ENCODE measurements at places on chromosomes 11 and 22.

DNA sequence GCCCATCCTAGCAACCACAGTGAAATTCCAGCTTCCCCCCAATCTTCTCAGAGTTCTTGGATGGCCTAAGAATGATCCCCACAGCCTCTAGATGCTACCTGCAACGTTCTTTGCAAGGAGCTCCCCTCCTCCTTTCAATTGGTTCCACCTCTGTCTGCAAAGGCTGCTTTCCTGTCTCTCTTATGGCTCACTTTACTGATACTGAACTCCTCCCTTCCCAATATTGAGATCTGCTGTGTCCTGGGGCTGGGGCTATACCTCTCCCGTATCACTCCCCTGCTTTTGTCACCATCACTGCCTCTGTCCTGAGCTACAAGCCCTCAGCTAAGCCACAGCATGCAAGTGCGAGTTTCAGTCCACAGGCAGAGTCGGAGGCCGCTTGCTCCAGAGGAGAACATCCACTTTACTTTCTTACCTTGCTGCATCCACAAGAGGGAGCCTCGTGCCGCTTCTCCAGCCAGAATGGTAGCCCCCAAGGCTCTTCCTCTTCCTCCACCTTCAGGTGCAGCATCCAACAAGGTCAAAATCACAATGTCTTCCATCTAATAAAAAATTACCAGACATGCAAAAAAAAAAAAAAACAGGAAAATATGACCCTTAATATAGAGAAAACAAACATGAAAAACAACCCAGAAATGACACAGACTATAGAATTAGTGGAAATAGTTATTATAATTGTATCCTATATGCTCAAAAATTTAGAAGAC is 48.6 kb upstream of the TMEM45B start:
- peak; percentile 77 for DNase-seq

DNA sequence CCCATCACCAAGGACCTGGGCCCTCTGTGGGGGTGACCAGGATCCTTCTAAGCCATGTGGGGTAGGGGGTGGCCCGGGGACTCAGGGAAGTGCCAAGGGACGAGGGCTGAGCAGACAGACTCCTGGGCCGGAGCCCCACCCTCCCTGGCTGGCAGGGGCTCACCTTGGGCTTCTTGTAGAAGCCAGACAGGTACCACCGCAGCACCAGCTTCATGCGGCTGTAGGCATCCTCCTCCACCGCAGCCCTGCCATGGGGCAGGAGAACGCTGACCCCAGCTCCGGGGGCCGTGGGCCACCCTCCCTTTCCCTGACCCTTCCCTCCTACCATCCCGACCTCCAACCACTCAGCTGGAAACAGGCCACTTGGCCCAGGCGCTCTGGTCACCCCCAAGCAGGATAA is 45.9 kb upstream of the CARS1 start:
- no peak for DNase-seq

GRCh38 chr22:39956932-39957664 is 3.1 kb upstream of the TMA7B start:
- no peak for DNase-seq

DNA sequence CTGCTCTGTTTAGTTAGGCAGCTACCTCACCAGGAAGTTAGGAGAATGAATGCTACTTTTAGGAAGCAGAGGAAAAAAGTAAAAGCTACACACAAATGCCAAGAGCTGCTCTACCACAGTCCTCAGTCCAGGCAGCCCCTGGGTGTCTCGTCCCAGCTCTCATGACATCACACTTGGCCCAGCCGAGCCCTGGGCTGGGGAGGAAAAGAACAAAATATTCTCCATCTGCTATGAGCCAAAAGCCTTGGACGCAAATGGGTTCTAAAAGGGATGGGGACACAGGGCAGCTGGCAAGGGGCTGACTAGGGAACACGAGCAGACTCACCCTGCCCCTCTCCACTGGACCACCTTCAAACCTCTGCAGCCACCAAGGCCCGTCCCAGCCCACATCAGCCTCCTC is 26.1 kb downstream of the TMEM184B start:
- DNase-seq, result no peak

DNA sequence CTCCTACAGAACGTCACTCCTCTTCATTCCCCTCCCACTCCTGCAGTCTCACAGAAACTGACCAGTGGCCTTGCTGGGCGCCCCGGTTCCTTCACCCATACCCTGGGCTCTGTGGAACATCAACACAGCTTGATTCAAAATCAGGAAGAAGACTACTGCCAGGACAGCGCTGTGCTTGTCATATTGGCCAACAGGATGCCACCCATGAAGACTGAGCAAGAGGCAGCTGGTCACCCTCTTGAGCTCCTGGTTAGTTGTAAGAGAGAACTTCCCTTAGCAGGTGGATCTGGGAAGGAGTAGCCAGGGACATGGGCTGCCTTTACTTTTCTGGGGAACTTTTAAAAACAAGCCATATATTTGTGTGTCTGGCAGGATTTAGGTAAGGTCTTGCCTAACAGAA is 110.4 kb upstream of the TIMP3 start:
- no peak for DNase-seq

GRCh38 chr22:37232140-37232998 is 11.7 kb downstream of the RAC2 start:
- DNase-seq, result no peak

- DNase-seq, result no peak
Measured at GRCh38 chr22:47460176-47460575, 697.7 kb downstream of the TBC1D22A start.

- no peak for DNase-seq
Measured at GRCh38 chr22:17077255-17077654, 7.5 kb upstream of the IL17RA start.

DNA sequence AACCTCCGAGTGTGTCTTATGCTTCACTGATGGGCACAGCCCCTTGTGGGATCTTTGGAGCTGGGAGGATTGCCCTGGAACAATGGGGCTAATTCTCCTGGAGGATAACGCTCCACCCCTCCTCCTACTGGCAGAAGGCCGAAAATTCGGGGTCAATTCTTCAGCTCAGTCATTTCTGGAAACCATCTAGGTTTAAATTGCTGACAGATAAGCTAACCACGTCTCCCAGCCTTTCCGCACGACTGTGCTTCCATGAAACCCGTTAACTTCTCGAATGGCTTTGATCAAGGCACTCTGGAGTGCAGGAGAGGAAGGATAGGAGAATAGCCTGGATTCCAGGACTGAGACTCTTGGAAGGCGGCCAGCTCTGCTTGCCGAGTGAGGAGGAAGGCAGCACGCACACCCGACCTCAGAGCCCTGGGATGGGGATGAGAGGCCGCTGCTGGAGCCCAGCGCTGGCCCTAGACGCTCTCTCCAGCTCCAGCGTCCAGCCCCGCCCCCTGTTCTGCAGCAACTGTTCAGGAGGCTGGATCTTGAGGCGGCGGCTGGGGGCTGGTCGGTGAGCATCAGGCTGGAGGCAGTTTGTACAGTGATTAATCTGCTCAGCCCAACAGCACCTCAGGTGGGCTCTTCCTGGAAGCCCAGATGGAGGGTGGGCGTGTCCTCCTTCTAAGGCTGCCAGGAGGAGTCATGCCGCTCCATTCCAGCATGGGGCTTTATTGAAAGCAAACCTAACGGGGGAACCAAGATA is 176.7 kb upstream of the NCAM1 start:
- no peak for DNase-seq

DNA sequence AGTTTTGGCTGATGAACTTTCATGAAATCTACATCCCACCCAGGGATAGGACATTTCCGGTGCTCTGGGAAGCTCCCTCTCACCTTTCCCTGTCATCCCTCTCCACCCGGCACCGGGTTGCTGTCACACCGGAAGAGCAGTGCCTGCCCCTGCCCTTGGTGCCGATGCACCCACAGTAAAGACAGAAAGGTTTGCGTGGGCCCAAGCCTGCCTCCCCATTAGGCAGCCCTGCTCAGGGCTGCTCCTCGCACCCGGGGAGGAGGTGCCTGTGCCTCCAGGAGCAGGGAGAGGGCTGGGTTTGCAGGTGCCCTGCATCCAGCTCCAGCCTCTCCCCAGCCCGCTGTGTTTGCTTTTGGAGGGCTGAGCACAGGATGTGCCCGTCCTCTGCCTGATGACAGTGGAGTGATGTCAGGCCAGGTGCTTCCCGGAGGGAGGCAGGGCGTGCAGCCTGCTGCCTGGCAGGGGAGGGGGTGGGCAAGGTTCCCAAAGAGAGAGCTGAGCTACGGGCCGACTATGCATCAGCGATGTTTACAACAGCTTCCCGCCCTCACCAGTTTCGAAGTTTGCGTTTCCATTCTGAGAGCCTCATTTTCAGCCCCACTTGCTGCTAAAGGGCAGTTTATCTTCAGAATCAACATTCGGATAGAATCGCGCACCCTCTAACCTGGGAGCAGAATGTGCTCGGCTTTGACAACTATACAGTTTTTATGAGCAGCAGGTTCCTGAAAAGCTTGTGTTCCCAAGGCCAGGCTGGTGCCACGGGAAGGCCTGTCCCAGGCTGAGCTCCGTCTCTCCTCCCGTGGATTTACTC is 83.2 kb upstream of the CLDN5 start:
- DNase-seq, result peak; percentile 52

DNA sequence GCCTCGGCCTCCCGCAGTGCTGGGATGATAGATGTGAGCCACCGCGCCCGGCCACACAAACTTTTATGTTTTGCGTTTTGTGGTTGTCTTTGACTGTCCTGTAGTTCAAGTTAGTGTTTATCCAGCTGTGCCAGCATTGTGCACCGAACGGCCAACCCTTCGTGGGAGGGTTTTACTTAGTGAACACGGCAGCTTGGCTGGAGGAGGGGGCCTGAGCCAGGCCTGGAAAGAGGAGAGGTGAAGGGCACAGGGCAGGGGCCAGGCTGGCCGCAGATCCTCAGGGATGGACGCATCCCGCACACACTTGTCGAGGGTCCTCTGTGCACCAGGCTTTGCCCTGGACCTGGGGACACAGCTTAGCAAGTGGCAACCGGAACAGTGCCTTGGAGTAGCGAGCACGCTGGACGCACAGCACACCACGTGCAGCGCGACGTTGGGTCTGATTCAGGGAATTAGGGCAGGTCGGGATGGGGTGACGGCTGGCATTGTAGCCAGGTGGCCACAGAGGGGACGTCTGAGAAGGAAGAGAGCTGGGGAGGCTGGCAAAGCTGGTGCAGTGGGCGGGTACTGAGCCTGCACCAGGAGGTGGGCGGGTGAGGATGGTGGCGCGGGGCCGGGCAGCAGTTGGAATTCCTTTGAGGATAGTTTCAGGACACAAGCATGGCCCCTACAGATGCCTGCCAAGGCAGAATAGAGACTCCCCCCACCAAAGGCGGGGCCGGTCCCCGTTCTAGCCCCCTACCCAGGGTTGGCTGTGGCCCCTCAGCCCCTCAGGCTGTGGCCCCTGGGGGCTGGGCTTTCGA is 13.4 kb downstream of the EPS8L2 start:
- DNase-seq, result peak; percentile 94

- no peak for DNase-seq
Measured at GRCh38 chr22:25764270-25765015, 22.5 kb downstream of the MYO18B start.

- no peak for DNase-seq
Measured at GRCh38 chr22:19657252-19658056, 56.8 kb upstream of the SEPTIN5 start.

All from HT-29 (cell line).